ENCODE measurements at places on chromosomes 6 and 20. TPM values are rescaled to one million over a fixed set of nuclear protein-coding genes. Genes with fewer than 3 reads are reported as not detected.

DNA sequence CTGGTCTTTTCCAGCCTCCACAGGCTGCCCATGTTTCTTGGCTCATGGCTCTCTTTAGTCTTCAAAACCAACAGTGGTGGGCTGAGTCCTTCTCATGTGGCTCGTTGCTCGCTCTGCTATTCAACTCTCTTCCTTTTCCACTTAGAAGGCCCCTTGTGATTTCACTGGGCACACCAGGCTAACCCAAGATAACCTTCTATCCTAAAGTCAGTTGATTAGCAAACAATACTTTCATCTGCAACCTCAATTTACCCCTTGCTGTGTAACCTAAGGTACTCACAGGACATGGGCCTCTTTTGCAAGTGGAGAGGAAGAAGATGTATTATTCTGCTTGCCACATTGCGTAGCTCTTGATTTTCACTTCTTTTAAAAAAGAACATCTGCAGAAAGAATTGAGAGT, 79.6 kb downstream of the UTRN start:
- DNase-seq: no peak

DNA sequence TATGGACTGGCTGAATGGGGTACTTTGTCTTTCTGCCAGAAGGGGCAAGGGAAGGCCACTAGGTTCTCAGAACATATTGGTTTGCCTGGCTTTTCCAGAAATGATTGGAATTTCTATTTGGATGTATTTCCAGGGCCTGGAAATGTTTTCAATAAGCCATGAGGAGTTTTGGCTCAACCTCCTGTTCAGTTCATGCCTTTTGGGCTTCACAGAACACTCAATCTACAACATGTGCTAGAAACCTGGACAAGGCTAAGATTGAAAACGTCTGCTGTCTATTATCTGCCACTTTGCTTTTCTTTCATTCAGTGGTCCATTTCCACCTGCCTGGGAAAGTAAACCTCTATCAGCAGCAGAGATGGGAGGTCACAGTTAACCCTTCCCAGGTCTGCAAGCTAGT, 793.4 kb downstream of the TENT5A start:
- no peak for DNase-seq

DNA sequence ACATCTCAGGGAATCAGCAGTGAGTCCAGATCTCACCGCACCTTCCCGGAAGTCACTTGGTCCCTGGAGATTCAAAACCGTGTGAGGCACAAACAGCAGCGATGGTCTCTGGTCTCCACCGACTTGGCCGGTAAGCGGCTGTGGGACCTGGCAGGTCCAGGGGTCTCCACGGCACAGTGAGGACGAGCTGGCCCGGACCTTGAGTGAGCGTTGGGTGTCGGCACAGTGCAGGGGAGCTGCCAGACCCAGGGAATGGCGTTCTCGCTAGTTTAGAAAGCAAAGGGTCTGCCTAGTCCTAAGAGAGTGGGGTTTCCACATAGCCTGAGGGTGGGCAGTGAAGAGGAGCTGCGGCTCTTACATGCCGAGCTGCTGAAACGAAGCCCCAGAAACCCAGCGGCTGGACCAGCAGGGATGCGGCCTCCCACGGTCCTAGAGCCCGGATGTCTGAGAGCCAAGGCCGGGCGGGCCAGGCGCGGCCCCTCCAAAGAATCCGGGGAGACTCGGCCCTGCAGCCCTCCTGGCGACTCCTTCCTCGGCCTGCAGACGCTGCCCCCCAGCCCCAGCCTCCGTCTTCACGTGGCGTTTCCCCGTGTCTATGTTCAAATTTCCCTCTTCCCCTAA, 185.0 kb downstream of the ERMARD start:
- DNase-seq: no peak

GRCh38 chr6:14524319-14524718, 406.7 kb downstream of the CD83 start:
- DNase-seq: peak; percentile 38

GRCh38 chr20:59435518-59435917, 135.1 kb downstream of the EDN3 start:
- no peak for DNase-seq

GRCh38 chr20:20367575-20368417, at the start of gene INSM1:
Gene INSM1, plus strand, starts transcription at chr20:20368104. Its CDS starts 164 bp downstream, at chr20:20368268.
- DNase-seq: no peak

- no peak for DNase-seq
Observed at GRCh38 chr20:48783533-48784272, 44.1 kb downstream of the PREX1 start.

GRCh38 chr6:45031601-45032000, 296.5 kb upstream of the RUNX2 start:
- DNase-seq: no peak

DNA sequence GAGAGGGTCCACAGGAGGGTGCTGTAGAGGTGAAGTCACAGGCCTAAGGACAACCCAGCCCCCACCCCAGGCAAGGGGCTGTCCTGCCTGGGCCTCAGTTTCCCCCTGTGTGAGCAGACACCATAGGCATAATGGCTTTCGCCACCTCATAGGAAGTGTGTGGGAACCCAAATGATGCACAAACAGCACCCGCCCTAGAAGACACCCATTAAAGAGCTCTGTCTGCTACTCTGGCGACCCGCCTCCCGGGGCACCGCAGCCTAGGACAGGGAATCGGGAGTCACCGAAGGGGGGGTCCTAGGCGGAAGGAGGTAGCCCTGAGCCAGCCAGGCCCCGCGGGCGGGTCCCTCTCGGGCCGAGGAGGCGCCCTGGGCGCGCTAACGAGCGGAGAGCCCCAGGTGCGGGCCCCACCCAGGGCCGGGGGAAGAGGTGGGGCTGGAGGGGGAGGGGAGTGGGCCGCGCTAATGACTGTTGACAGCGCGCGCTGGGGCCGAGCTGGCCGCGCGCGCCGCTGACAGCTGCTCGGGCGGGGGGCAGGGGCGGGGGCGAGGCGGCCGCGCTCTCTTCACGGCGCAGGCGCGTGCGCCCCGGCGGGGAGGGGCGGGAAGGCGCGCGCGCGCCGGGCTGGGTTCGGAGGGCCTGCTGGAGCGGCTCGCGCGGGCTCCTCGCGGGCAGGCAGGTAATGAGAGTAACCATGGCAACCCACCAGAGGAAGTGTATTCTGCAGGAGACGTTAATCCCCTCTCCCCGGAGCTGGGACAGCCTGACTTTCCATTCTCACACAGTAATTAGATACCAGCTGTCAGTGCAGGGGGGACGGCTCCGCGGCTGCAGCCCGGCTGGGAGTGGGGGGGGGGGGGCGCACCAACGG, 48.9 kb downstream of the NOL4L start:
- peak; percentile 54 for DNase-seq

GRCh38 chr20:58598211-58599015, 52.7 kb upstream of the STX16 start:
- peak; percentile 54 for DNase-seq

- DNase-seq: no peak
Observed at GRCh38 chr20:31839782-31840487, 5.5 kb downstream of the FOXS1 start.

DNA sequence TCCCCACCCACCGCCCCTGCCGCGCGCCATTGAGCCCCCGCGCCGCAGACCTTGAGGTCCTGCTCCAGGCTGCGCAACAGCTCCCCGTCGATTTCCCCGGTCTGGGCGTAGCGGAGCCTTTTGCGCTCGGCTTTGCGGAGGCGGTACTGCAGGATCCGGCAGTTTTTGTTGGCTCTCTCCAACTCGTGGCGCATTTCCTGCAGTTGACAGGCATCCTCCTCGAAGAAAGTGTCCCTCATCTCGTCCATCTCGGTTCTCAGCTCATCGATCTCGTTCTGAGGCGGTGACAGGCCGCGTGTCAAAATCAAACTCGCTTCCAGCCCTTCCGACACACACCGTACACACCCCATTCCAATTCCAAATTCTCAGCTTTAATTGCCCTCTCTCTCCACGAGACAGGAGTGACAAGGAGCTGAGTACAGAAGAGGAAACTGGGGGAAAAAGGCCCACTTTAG, 4.3 kb downstream of the MTCL3 start:
- DNase-seq: peak; percentile 38

DNA sequence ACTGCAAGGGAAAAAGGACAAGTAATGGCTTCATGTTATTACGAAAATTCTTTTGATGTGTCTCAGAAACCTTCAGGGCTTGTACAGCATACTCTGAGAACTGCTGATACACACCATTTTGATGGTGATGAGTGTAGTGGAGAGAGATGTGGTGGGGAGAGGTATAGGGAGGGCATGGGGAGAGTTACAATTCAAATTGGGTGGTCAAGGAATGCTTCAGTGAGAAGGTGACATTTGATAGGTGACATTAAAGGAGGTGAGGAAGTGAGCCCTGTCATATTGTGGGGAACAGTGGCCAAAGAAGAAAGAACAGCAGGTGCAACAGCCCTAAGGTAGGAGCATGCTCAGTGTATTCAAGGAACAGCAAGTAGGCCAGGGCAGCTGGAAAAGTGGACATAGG, 318.9 kb downstream of the CLIC5 start:
- no peak for DNase-seq

DNA sequence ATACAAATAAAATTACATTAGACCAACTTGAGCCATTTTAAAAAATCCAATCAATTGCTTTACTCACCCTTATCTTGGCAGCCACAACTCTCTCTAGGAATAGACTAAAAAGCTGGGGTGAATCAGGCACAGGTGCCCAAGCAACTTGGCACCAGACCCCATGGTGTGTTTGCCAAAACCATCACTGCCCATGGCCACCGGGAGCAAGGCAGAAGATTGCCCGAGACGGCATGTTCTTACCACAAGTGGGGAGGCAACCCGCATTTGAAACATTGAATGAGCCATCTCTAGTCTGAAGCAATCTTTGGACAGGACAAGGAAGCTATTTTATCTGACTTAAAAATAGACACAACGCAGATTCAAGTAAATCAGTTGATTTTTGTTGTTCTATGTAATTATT, 69.0 kb downstream of the SMLR1 start:
- DNase-seq: no peak

DNA sequence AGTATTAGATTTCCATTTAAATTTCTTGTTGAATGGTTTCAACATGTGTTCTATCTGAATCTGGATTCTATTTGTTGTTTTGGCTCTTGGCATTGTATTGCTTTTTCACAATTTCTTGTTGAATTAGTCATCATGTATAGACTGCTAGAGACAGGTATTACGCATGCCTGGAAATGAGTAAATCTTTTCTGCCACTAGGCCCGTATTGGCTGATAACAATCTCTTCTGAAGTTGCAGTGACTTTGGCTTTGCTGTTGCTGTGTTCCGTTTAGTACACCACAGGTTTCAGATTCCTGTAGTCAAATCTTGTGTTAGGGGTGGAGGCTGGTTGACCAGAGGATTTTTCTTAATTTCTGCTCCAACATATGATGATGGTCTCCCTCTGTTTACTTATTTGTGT, 1339.4 kb downstream of the GRIK2 start:
- no peak for DNase-seq

GRCh38 chr6:170160628-170161611, 130.0 kb downstream of the DLL1 start:
- no peak for DNase-seq

DNA sequence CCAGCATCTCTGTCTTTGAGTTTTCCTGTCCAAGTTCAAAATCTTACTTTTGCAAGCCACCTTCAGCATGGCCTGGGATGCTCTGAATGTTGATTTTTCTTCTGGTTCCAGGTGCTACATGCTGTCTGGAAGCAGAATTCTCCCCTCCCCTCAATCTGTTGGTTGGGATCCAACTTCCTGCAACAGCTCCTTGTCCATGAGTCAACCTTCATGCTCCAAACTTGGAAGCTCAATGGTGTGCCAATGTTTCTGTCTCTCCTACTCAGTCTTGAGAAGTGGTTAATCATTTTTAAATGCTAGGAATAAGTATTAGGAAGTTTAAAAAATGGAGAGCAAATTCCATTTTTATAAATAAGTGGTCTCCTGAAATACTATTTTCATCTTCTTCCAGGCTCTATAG, 33.2 kb upstream of the PLEKHG1 start:
- DNase-seq: no peak

DNA sequence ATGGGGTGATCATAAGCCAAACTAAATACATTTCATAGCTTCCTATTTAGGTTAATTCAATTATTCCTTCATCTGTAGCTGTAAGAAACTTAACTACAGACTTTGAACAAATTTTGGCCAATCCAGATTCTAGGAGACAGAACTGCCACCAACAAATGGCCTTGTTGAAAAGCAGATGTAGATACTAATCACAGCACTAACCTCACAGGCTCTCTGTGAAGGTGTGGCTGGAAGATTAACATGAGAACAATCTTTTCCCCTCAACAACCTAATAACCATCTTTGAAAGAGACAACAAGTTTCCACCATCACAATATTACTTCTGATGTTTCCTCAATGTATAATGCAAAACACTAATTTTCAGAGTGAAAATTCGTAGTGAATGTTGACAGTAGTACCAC, 87.8 kb downstream of the SESN1 start:
- DNase-seq: no peak

Gene GGTLC1
- not detected for total RNA-seq

Gene TINAG
- total RNA-seq: 0.12 TPM

Gene MACROD2
- total RNA-seq: 1.3 TPM

Gene GSTA2
- not detected for total RNA-seq

Gene PEX7
- total RNA-seq: 6.4 TPM

Gene ABCC10
- 13.7 TPM for total RNA-seq

Gene GCM1
- not detected for total RNA-seq

Gene ANKRD66
- total RNA-seq: not detected

Data from left cardiac atrium (tissue), 4 donors.